ENCODE measurements at places on chromosomes 2 and 18.

- no peak for DNase-seq
Observed at GRCh38 chr18:54023471-54023870, 201.0 kb downstream of the MBD2 start.

DNA sequence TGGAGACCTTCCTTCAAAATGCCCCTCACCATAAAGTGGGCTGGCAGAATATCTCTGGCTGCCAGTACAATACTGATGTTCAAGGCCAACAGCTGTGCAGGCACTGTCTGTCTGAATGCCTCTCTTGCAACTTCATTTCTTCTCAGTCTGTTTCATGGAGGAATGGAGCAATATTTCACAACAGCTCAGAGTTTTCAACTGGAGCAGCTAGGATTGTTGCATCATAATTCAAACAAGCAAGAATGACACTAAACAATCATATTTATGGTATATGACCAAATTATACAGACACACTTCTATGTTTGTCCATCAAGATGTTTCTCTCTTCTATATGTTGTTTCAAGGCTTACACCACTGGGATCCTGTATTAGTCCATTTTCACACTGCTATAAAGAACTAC is 444.2 kb downstream of the LRATD1 start:
- no peak for DNase-seq

- no peak for DNase-seq
Observed at GRCh38 chr2:237130562-237131421, 45.1 kb downstream of the COPS8 start.

GRCh38 chr2:211281430-211282073 is 725.2 kb downstream of the CPS1 start:
- DNase-seq, result no peak

GRCh38 chr2:29807082-29807481 is 114.3 kb downstream of the ALK start:
- DNase-seq, result no peak

GRCh38 chr2:105237045-105237765 is 4.3 kb upstream of the GPR45 start:
- no peak for DNase-seq

DNA sequence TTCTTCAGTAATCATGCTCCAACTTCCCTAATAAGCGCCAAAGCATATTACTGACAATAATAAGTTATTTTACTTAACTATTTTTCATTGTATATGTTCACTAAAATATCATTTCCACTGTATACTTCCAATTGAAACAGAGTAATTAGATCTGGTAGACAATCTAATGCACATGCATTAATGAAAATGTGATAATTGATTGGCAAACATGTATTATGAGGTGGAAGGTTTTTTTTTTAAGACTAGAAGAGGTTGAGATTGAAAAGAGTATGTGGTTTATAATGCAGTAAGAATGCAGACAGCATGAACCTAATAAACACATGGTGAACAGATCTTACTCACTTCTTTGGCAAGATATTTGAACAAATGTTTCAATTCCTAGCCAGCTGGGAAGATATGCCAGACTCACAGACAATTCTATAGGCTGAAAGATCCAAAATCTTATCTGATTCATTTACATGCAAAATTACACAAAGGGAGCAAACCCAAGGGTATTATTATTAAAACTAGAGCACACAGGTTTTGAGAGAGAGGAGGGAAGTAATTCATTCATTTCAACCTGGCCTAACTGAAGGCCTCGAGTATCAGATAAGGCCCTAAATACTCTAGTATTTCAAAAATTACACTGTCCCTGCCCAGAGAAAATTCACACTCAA is 2.8 kb downstream of the NCKAP1 start:
- DNase-seq, result no peak
